ENCODE measurements at places on chromosomes 5 and 9.

GRCh38 chr9:2718001-2718697 is 839 bp downstream of the KCNV2 start:
- no peak for DNase-seq

GRCh38 chr9:98538203-98538602 is 170.5 kb downstream of the GABBR2 start:
- DNase-seq, result no peak

- no peak for DNase-seq
Observed at GRCh38 chr5:2981035-2981434, 229.6 kb upstream of the IRX2 start.

DNA sequence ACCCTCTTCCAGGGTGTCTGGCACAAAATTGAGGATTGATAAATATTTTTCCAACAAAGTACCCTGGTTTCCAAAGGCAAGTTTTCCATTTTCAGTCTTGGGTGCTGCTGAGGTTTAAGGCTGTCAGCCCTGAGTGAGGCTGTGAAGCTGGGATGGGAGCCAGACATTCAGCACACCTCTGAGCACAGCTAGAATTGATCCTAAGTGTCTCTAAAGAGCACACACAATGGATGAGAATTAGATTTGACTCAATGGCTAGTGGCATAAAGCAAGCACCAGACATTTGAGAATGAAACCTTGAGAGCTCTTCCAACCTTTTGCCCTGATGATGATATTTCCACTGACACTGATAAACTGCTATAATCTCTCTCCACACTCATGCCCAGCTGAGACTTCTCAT is 131.5 kb downstream of the MARCHF11 start:
- DNase-seq, result no peak

DNA sequence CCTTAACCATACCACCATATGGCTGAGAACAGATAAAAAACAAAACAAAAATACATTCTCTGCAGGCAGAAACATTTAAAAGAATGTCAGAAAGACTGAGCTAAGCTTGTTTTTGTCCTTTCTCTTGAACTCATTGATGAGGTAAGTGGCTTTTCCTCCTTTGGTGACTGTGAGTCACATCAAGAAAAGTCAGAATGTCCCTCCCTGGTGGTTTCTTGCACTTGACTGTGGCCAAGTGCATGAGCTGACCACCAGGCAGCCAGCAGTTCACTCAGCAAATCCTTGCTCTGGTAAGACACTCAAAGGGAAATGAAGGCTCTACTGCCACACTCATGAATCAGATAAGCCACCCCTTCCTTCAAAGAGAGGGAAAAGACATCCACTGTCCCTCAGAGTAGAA is 970.9 kb downstream of the TAF11L14 start:
- DNase-seq, result no peak

GRCh38 chr9:23829580-23830475 is 3.8 kb upstream of the ELAVL2 start:
- DNase-seq, result no peak

- no peak for DNase-seq
Observed at GRCh38 chr5:101580591-101580990, 677.5 kb upstream of the ST8SIA4 start.

DNA sequence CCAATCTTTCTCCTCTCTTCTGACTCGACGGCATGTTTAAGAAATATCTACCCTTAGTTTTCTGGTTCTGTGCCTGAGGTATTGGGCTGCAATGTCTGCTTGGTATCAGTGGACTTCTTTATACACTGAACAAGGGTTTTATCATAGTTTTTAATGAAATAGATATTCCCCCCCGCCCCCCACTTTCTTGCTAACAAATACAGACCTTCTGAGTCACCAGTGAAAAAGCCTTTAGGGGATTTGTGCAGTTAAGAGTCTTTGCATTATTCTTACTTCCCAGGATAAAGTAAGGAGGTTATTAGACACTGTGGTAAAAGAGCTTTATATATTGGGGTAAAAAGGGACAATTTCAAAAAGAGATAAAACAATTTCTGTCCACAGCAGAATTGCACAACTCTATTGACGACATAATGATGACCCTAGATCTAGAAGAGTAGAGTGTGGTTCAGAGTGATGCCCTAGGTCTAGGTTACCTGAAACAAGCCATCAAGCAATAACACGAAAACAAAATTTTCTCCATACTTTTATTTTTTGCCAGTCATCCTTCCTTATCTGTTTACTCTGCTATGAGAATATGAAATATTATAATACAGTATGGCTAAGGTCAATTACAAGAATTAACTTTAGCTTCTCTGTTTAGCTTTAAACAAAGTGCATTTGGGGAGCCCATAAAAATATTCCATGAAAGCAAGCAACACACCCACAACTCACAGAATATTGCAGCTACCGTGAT is 110.7 kb downstream of the PLK2 start:
- DNase-seq, result no peak

DNA sequence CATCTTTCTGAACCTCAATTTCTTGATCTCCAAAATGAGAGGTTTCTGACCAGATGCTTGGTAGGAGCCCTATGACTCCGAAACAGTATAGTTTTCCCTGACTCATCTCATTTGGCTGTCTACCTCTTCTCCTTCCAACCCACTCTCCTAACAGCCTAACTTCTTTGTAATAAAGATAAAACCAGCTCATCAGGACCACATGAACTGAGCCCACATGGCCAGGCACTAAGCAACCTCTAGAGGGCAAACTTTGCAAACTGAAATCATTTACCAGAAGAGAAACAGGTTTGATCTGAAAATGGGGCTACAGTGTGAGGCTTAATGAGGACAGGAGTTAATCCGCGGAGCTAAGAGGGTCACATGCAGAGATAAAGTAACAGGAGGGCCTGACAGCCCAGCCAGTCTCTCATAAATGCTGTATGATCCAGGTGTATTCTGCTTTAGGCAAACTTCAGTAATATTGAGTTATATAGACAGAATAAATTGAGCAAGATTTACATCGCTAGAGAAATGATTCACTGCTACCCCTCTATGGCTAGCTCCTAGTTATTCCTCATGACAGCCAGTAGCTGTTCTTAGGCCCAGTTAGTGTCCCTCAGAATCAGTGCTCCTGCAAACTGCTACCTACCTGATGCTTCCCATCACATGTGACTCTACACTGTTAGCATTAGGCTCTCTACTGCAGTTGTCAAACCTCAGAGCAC is 64.6 kb downstream of the ABCA1 start:
- DNase-seq, result peak; percentile 65

GRCh38 chr9:136700304-136700703 is 12.1 kb upstream of the DIPK1B start:
- DNase-seq, result no peak

DNA sequence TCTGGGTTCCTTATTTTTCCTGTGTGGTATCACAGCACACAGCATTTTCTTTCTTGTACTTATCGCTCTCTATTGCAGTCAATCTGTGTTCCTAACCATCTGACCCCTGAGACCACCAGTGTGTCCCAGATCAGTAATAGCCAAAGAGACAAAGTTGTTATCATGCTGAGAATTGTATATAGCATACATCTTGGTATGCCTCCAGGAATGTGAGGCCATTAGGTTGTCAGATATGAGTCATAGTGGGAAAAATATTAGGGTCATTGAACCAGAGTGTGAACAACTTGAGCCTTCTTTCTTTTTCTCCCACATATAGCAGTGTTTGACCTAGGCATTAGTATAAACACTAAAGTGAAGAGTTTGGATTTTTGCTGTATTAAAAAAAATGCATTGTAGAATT is 106.3 kb downstream of the NDUFAF2 start:
- DNase-seq, result no peak

GRCh38 chr5:163503106-163504078 is 2.0 kb upstream of the MAT2B start:
- DNase-seq, result peak; percentile 37

DNA sequence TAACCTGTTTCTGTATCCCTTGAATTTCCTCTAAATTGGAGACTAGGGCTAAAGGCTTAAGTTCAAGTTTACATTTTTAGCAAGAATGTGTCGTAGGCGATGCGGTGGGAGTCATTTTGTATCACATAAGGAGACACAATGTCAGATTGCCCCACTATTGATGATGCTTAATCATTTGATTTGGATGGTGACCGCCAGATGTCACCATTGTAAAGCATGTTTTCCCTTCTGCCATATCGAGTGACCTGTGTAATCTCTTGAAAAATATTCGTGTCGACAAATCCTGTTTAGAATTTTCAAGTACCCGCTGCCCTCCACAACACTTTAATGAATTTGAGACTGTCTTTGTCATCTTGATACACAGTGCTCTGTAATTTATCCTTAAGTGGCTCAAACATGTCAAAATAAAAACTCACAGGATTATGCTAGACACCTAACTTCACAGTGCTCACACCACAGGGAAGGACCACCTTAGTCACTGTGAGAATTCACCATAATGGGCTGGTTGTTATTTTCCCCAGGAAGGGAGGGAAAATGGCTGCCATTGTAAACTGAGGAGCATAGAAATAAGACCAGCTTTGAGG is 34.5 kb upstream of the SLC46A2 start:
- DNase-seq, result no peak

GRCh38 chr5:57895766-57896165 is 413.2 kb upstream of the ACTBL2 start:
- DNase-seq, result no peak

GRCh38 chr9:95954940-95955339 is 79.4 kb downstream of the ERCC6L2 start:
- no peak for DNase-seq

DNA sequence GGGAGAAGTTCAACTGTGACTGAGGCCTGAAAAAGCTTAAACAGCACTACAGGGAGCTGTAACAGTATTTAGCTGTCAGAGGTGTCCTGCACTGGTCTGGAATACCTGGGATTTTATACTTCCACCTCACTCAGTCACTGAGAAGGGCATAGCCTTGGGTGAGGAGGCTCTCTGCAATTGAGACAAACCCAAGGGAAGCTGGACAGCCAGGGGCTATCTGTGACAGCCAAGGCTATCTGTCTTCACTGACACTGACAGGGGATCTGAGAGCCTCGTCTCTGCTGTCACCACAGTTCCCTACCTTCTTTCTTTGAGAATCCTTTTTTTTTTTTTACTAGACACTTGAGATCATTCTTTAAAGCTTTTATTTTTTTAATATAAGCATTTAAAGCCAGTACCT is 356.2 kb upstream of the CD180 start:
- no peak for DNase-seq

DNA sequence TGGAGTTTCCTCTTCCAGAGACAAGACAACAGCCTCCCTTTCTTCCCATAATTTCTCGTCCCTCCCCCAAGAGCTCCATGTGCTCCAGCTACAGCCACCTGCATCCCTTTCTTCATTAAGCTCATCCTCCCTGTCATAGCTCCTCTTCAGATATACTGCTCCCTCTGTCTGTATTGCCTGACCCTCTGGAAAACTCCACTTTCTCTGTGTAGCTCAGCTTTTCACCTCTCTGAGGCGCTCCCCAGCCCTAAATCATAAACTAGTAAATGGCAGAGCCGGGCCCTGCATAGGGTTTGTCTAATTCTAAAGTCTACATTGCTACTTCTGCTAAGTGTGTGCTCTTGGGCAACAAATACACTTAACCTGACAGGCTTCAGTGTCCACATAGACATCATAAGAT is 8.8 kb upstream of the PLIN2 start:
- DNase-seq, result no peak

DNA sequence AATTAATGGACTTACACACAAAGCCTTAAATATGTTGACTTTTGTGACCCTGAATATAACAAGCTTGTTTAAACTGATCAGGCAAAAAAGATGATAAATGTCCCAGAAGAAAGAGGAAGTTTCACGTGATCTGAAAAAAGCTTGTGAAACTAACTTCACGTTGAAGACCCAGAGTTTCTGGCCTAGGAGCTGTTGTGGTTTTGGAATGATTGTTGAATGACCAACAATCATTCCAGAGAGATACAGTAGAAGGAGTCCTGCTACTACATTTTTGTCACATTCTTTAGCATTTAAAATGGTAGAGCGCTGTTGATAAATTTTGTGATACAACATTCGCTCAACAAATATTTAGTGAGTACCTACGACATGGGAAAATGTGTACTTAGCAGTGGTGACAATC is 143.1 kb upstream of the FBN2 start:
- no peak for DNase-seq

DNA sequence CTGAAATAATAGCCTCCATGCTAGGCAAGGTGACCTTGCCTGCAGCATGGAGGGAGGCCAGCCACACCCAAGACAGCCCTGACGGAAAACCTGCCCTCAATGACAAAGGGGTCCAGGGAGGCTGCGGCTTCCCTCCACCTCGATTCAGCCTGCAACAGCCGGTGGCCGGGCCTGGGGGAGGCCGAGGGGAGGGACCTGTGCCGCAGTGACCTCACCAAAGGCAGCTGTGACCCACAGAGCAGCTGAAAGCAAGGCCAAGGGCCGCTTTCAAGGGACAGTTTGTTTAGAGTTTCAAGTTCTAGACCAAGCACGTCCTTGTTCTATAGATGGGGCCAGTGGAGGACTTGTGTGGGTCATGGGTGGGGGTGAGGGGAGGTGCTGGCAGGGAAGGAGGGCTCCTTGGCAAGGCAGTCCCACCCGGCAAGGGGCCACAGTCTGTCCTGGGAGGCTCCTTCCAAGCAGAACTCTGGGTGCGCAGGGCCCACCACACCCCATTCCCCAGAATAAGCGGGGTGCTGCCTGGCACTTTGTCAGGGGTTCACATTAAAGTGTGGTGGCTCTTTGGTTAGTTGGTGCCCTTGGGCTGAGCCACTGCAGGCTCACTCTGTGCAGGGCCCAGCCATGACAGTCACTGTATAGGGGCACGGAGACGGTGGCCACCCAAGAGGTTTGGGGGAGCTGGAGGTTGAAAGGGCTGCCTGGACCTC is 226.5 kb downstream of the FANCC start:
- DNase-seq, result no peak

GRCh38 chr9:5416953-5417352 is 20.8 kb downstream of the PLGRKT start:
- DNase-seq, result no peak

DNA sequence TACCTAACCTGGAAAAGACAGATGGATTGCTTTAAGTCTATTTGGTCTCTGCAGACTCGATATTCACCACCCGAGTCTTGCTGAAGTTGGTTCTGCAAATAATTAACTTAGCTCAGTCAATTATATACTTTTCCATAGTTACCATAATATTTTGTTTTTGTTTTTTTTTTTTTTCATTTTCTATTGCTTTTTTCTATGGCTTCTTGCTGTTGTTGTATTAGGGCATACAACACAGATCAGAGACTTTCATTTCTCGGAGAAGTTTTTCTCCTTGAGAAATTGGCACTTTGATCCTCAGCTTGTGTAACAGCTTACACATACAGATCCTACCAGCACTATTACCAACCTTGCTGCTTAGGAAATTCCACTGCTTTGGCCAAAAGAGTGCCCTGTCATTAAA is 88.0 kb downstream of the GPR21 start:
- no peak for DNase-seq

GRCh38 chr5:5178136-5178535 is 38.0 kb downstream of the ADAMTS16 start:
- DNase-seq, result no peak

- no peak for DNase-seq
Observed at GRCh38 chr5:160693831-160694465, 158.1 kb downstream of the ATP10B start.

- DNase-seq, result no peak
Observed at GRCh38 chr9:25472085-25472607, 206.1 kb downstream of the TUSC1 start.

- no peak for DNase-seq
Observed at GRCh38 chr9:113737517-113738271, 138.4 kb upstream of the ZNF618 start.

All from CD4-positive, alpha-beta memory T cell (primary cell).